ENCODE measurements at places on chromosomes 16 and 17.

- DNase-seq, result no peak
Observed at GRCh38 chr17:17151055-17151454, 55.1 kb downstream of the PLD6 start.

GRCh38 chr17:35241520-35241919 lies 1.4 kb upstream of the SLFN5 start:
- no peak for DNase-seq

- no peak for DNase-seq
Observed at GRCh38 chr17:40190197-40191021, 13.1 kb downstream of the RAPGEFL1 start.

- no peak for DNase-seq
Observed at GRCh38 chr17:60412701-60413100, 9.6 kb upstream of the CHCT1 start.

DNA sequence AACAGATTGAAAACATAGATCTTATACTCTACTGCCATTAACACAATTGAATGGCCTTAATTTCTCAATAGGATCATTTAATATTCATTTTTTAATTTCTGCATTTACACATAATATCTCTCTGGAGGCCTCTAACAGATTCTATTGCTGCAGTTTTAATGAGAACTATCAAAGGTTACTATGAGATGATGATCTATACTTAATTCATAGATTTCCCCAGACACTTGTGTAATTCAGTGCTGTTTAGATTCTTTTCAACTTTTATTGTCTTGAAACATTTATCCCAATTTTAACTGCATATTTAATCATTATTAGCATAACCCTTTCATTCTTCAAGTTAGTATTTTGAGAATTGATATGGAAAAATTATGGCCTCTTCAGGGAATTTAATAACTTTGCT lies 1056.5 kb upstream of the CDH8 start:
- DNase-seq, result no peak

DNA sequence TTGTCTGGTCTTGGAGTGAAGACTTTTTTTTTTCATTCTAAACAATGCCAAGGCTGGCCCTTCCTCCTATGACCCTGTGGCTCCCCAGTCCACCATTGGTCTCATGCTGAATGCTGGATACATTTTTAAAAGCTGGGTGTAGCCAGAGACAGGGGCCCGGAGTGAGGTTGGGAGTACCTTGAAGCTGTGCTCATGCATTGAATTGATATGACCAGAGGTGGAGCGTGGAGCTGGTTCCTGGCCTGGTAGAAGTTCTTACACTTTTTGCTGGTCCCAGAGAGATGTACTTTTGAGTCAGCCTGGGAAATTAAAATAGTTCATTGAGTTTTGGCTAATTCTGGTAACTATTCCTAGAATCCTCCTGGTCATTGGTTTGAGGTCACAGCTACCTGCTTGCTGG lies 83.6 kb downstream of the CMIP start:
- no peak for DNase-seq

DNA sequence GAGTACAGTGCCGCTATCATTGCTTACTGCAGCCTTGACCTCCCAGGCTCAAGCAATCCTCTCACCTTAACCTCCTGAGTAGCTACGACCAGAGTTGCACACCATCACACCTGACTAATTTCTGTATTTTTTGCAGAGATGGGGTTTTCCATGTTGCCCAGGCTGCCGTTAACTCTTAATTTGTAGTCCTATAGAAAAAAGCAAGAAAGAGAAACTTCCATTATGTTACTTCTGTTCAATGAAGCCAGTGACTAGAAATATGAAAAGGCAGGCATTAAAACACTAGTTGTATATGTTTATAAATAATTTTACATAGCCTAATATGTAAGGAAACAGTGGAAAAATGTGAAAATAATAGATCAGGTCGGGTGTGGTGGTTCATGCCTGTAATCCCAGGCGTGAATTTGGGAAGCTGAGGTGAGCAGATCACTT lies 9.7 kb downstream of the RAD51C start:
- DNase-seq, result no peak

DNA sequence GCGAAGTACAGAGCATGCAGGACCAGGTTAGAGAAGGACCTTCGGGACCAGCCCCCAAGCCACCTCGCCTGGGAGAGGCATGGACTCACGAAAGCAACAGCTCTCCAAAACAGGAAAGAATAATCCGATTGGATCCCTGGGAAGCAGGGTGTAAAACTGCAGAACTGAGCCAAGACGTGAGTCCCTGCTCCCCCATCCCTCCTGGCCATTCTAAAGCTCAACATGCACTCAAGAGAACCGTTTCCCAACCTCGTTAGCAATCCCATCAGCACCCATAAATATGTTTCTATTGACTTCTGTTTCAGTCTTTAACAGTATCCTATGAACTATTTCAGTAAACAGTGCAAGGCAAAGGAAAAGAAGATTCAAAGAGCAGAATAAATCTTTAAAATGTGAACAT lies 167.0 kb downstream of the COPRS start:
- DNase-seq, result no peak

GRCh38 chr16:82924075-82924854 lies 297.5 kb downstream of the CDH13 start:
- DNase-seq, result no peak

DNA sequence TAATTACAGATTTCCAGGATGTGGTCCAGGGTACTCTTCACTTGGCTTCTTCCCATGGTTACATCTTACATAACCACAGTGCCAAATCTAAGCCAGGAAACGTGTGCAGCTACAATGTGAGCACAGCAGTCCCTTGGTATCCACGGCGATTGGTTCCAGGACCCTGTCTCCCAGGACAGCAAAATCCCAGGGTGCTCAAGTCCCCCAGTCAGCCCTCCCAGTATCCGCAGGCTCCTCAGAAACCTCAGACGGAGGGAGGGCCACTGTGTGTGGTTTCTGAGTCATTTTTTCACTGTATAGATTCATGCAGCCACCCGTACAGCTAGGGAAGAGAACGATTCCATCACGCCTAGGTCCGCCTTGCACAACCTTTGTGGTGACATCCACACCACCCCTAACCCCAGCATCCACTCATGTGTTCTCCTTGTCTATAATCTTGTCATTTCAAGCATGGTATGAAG lies 11.1 kb upstream of the ATP2C2 start:
- DNase-seq, result no peak

DNA sequence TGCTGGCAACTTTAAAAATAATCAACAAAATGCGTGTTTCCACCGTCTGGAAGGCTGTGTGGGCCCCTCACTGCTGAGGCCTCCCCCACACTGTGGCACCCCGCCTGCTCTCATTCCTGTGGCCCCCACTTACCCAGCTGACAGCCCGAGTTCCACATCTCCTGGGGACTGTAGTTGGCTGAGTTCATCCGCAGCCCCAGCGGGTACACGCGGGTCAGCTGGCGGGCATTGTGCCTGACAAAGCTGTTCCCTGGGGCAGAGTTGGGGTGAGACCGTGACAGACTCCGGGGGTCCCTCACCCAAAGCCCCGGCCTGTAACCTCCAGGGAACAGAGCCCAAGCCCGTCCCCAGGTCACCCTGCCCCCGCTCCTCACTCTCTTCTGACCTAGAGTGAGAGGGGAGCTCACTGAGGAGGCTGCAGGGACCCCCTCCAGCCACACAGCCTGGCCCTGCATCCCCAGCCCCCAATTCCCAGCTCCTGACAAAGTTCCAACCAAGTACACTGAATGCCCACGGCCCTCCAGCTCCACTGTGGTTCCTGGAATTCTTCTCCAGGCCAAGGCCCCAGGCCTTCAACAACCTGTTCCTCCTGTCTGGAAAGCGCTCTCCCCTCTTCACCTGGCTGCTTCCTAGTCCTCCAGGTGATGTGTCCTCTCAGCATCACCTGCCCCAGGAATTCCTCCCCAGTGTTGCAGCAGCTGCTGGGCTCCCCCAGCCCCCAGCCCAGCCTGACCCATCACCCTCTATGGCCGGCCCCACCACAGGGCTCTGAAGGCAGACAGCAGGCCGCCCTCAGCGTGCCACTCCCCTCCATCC lies 18.0 kb downstream of the PLCD3 start:
- no peak for DNase-seq

DNA sequence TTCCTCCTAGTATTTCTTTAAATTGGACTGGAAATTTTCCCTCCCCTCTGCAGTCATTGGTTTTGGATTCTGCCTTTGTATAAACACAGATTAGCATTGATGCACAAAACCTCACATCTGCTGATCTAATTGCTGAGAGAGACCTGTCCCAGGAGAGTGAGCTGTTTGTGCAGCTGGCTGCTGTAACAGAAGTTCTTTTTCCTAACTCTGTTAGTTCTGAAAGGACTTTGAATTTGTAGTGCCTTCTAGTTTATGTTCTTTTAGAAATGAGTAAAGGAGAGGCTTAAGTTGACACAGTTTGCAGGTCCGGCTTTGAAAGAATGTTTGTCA lies 45.2 kb upstream of the KPNB1 start:
- DNase-seq, result no peak

- no peak for DNase-seq
Observed at GRCh38 chr17:70190959-70191805, 21.9 kb downstream of the KCNJ2 start.

DNA sequence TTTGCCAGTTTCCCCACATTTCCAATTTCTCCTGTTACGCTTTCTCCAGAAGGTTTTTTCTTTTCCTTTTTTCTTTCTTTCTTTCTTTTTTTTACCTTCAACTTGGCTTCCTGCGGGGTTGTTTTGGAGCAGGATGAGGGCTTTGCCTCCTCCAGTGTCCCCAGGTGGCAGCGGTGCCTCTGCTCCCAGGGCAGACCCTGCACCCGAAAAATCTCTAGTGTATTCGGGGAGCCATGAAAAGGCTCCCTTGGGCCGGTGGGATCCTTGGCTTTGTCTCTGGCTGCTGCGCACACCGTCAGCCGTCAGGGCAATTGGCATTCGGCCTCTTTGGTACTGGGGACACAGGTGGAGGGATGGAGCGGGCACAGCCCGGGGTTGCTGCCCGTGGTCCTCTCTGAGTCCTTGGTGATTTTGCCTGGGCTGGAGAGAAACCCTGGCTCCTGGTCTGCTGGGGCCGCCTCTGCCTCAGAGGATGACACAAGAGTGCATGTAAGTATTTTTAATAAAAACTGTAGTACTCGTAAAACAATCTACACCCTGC lies 846 bp downstream of the ITGB3 start:
- no peak for DNase-seq

- no peak for DNase-seq
Observed at GRCh38 chr16:50309527-50310307, 43.4 kb downstream of the ADCY7 start.

- no peak for DNase-seq
Observed at GRCh38 chr16:8760021-8760420, 37.4 kb downstream of the TMEM186 start.

DNA sequence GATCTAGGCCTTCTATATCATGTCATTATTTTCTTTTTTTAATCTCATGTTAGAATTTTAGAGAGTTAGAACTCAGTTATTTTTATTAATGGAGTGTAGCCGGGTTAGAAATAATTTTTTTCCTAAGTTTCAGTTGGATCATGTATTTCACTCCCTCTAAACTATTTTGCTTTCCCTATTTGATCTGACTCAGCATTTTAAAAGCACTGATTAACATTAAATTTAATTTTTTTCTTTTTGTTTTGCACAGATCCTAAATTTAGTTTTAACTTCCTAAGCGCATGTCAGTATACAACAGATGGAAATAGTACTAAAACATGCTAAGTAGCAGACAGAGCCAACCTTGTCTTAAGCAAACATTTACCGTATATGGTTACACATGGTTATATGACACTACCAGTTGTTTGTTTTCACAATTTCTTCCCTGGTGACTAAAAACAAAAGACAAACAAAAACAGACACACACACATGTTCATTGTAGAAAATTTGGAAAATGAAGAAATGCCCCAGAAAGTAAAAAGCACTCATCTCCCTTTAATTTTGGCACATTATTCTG lies 33.6 kb upstream of the RAB11FIP4 start:
- DNase-seq, result no peak

Measured in NCI-H2227 treated with DMSO at 0.1 percent for 48 hours (cell line).